Left renal cortex interstitium (tissue), 4 donors: ENCODE measurements at places on chromosomes 5 and 9. TPM values are rescaled to one million over a fixed set of nuclear protein-coding genes. Genes with fewer than 3 reads are reported as not detected.

DNA sequence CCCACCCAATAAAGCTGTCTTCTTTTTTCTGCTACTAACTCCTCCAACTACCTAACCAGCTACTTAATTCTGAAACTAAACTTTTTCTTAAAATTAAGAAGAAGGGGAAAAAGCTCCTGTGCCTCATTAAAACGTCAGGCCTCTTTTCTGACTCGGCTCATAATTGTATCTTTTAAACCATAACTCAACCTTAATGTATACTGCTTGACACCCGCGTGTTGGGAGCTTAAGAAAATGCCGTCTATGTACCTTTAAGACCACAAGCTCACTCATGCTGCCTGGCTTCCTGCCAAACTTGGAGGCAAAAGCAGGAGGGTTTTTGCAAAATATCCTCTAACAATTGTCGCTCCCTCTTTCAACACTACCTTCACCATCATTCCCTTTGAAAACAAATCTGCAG is 5.0 kb downstream of the EBF1 start:
- no peak for DNase-seq

DNA sequence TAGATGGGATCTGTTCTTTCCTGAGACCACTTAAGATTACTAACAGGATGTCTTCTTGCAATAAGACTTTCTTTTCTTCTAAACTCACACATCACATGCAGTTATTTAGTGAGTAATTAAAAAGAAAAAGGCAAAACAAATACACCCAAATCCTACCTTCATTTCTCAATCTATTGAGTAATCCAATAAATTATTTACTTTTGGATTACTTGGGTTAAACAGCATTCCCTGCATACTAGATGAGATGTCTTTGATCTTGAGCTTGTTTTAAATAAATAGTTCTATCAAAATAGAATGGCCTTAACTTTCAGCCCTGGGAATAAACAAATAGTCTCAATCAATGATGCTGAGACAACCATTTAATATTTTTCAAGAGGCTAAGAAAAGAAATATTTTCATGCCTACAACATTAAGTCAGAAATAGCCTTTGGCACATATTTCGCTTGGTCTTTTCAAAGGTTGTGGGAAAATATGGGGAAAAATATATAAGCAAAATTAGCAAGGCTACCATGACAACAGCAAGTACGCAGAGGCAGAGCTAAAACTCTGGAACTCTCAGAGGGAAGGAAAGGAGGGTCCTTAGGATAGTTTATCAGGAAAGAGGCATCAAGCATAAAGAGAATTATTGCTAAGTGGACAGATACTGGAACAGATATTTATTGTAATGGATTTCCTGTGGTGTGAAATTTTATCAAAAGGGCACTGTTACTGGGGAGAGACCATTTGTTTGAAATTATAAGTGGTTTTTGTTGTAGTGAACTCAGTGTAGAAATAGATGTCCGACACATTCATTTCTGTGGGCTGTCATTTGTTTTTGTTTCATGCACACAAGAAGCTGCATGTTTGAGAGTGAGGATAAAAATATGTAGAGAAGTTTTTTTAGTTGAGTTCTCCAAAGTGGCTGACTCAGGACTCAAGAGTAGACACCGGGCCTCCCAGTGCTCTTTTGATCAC is 70.2 kb upstream of the CDH6 start:
- no peak for DNase-seq

DNA sequence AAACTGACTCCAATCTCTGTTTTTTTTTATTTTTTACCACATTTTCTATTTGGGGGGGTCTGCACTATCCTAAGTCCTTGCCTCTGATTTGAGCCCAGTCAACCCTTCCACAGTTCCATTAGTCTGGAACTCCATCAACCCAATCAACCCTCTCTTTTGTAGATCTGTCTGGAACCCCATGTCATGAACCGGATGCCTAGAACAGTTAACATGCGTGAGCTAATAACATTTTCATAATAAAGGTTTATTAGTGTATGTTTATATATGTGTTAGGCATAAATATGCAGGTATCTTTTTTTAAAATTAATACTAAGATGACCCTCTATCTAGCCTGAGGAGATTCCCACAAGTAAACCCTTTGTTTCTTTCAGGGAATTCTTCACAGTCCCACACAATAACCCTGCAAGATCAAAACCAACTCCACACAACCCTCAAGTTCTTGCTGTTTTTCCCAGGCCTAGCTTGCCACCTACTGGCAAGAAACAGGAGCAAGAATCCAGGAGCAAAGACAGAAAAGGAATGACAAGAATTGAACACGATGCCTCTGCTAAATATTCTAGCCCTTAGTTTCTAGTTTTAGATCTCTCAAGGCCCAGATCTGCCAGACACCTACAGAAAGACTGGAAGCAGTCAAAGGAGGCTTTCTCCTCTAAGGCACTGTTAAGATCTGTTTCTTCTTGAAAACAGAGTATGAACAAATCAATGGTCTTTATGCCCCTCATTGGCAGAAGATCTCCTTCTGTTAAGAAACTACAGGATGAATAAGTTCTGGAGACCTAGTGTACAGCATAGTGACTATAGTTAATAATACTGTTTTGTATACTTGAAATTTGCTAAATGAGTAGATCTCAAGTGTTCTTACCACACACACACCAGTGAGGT is 100.4 kb downstream of the TRIM36 start:
- DNase-seq, result no peak

DNA sequence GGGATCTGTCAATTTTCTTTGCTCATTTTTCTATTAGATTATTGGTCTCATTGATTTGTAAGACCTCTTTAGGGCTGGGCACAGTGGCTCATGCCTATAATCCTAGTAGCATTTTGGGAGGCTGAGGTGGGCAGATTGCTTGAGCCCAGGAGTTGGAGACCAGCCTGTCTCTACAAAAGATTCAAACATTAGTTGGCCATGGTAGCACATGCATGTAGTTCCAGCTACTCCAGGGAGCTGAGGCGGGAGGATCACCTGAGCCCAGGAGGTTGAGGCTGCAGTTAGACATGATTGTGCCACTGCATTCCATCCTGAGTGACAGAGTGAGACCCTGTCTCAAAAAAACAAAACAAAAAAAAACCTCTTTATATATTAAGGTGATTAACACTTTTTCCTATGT is 6.4 kb upstream of the SHROOM1 start:
- DNase-seq, result no peak

DNA sequence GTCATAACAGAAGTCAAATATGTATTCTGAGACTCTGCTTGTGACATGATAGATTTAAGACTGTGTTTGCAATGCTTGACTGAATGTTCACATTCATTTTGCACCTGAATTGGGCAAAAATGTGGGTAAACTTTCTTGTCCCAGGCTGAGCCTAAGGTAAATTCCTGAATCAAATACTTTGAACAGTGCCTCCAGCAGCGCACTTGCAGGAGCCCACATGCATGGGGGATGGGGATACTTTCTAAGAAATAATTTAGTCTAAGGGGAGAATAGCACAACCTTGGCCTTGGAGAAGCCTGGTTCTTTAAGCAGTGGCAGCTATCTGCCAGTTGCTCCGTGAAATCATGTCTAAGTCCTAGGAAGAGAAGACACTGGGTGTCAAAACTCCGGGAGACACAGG is 163.5 kb upstream of the EGFLAM start:
- no peak for DNase-seq

- no peak for DNase-seq
Measured at GRCh38 chr5:81052325-81052724, 92.2 kb downstream of the RASGRF2 start.

Gene ZNF658
- polyA plus RNA-seq, result 8.3 TPM

Gene CDH6
- 53.5 TPM for polyA plus RNA-seq

Gene PTCH1
- polyA plus RNA-seq, result 43.0 TPM
